ENCODE measurements at places on chromosomes 11 and 22. TPM values are rescaled to one million over a fixed set of nuclear protein-coding genes. Genes with fewer than 3 reads are reported as not detected.
A peak's percentile ranks its signal among the peaks of the same experiment; 100 is the strongest.

DNA sequence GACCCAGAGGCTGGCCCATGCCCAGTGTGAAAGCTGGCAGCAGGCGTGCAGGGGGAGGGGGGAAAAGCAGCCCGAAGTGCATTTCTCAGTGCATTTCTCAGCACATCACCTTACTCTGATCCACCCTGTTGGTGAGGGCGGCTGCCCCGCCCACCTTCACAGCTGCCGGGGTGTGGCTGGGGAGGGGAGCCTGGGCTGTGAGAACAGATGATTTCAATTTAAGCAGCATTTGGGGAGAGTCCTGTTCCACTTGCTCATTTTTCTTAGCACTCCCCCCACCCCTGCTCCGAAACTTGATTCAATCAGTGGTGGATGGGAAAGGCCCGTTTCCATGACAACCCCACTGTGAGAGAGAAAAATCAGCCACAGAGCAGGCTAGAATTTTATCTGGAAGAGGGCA is 84.8 kb downstream of the SNX19 start:
- no peak overlapping the region for H3K27ac ChIP-seq
- H3K27me3 ChIP-seq: peaks cover 4% of the 10 kb centered on the region
- H3K4me1 ChIP-seq: no peaks in the 10 kb centered on the region
- H3K4me3 ChIP-seq: no peak overlapping the region
- H3K36me3 ChIP-seq: no peaks in the 10 kb centered on the region
- no peak for DNase-seq

Gene C11orf91
- not detected for polyA plus RNA-seq

- peaks cover 13% of the 10 kb centered on the region for H3K27me3 ChIP-seq
- no peak for DNase-seq
- H3K4me3 ChIP-seq: no peak overlapping the region
- H3K4me1 ChIP-seq: no peaks in the 10 kb centered on the region
- no peak overlapping the region for H3K27ac ChIP-seq
Measured at GRCh38 chr11:120182790-120183491, 27.9 kb upstream of the OAF start.

Gene ACER3
- 3.3 TPM for polyA plus RNA-seq

Gene LRRC10B
- polyA plus RNA-seq: not detected

DNA sequence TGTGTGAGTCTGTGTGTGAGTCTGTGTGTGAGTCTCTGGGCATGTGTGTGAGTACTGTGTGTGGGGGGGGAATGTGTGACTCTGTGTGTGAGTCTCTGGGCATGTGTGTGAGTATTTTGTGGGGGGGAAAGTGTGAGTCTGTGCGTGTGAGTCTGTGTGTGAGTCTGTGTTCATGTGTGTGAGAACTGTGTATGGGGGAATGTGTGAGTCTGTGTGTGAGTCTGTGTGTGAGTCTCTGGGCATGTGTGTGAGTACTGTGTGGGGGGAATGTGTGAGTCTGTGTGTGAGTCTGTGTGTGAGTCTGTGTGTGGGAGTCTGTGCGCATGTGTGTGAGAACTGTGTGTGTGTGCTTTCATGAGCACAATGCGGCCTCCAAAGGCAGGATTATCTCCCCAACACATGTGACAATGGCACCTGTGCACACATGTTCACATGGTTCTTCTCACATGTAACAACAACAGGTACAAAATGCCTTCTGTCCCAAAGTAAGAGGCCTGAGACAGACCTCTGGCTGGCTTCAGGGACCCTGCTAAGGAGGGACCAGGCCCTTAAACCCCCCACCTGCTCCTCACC is 1.6 kb downstream of the CD5 start:
- no peak for DNase-seq
- no peak overlapping the region for H3K4me3 ChIP-seq
- H3K27ac ChIP-seq: no peak overlapping the region

- H3K27me3 ChIP-seq: peaks cover 2% of the 10 kb centered on the region
- H3K36me3 ChIP-seq: no peaks in the 10 kb centered on the region
- no peak overlapping the region for H3K4me3 ChIP-seq
- no peak overlapping the region for H3K27ac ChIP-seq
- no peak for DNase-seq
Measured at GRCh38 chr22:46229701-46230100, 20.4 kb downstream of the CDPF1 start.

DNA sequence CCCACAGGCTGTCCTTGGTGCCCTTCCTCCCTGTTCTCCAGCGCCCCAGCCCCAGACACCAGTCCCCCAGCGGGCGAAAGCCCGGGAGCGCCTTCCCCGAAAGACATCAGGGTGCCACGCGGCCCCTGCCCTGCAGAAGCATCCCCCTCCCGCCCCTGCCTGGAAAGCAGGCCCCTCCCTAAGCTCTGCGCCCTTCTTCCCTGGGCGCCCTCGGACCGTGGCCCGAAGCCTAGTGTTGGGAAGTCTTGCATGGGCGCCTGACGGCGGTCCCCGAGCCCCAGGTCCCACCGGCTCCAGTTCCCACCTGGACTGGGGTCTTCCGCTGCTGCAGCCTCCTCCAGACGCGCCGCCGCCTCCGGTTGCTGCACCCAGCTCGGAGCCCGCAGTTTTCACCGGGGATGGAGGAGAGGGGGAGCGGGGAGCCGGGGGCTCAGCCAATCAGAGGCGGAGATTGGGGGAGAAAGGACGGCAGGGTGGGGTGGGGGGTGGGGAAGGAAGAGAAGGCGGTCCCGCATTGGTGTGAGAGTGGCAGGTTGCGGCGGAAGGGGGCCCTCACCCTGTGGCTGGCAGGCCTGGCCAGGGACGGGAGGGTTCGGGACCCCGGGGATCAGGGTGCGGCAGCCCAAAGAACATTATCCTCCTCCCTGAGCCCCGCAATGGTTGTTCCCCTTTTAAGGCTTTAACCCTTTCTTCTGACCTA is at the start of gene THY1:
TSS of gene THY1 (minus strand) at position 364 of the 700 bp plus-strand sequence. CDS start 2,267 bp downstream, outside the sequence.
- peaks cover 10% of the 10 kb centered on the region for H3K4me1 ChIP-seq
- H3K4me3 ChIP-seq: no peak within 1 kb of the TSS
- DNase-seq: no peak

GRCh38 chr22:40241200-40241763 is 63.6 kb downstream of the TNRC6B start:
- H3K27ac ChIP-seq: peak overlapping the region; percentile 76
- peaks cover 11% of the 10 kb centered on the region for H3K36me3 ChIP-seq
- H3K27me3 ChIP-seq: peaks cover 6% of the 10 kb centered on the region
- peak overlapping the region; percentile 54 for H3K4me3 ChIP-seq

Gene THY1
- polyA plus RNA-seq: not detected

- no peak overlapping the region for H3K27ac ChIP-seq
- peaks cover 8% of the 10 kb centered on the region for H3K27me3 ChIP-seq
- H3K4me1 ChIP-seq: no peaks in the 10 kb centered on the region
- no peak overlapping the region for H3K4me3 ChIP-seq
Measured at GRCh38 chr22:40001800-40002577, 7.2 kb downstream of the FAM83F start.

- H3K4me1 ChIP-seq: peaks cover 4% of the 10 kb centered on the region
- H3K36me3 ChIP-seq: no peaks in the 10 kb centered on the region
- no peaks in the 10 kb centered on the region for H3K27me3 ChIP-seq
Measured at GRCh38 chr11:82909015-82909640, 7.6 kb downstream of the DDIAS start.

Gene TMEM86A
- 2.1 TPM for polyA plus RNA-seq

DNA sequence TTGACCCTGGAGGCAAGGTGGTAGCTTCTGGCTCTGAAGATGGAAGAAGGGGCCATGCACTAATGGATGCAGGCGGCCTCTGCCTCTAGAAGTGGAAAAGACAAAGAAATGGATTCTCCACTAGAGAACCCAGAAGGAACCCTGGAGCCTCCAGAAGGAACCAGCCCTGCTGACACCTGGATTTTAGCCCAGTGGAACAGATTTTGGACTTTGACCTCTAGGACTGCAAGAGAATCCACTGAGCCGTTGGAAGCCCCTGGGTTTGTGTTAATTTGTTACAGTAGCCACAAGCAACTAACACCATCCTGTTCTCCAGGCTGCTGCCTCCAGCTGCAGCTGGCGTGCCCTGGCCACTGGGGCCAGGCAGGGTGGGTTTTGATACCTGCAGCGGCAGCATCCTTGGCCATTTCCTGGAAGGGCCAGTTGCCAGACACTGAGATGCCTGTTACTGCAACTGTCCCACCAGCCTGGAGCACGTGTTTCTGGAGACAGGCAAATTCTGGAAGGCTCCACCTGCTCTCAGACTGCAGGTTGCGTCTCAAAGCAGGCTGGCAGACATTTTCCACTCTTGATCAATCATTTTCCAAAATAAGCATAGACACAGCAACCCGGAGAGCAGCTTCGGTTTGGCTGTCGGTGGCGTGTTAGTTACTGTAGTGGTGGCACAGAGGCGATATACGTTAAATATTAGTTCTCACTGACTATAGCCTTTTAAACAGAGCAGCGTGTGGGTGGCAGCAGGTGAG is 76.8 kb upstream of the PARVG start:
- DNase-seq: no peak
- no peaks in the 10 kb centered on the region for H3K27me3 ChIP-seq
- H3K4me1 ChIP-seq: no peaks in the 10 kb centered on the region
- no peak overlapping the region for H3K27ac ChIP-seq

Gene ZNF195
- 19.5 TPM for polyA plus RNA-seq

DNA sequence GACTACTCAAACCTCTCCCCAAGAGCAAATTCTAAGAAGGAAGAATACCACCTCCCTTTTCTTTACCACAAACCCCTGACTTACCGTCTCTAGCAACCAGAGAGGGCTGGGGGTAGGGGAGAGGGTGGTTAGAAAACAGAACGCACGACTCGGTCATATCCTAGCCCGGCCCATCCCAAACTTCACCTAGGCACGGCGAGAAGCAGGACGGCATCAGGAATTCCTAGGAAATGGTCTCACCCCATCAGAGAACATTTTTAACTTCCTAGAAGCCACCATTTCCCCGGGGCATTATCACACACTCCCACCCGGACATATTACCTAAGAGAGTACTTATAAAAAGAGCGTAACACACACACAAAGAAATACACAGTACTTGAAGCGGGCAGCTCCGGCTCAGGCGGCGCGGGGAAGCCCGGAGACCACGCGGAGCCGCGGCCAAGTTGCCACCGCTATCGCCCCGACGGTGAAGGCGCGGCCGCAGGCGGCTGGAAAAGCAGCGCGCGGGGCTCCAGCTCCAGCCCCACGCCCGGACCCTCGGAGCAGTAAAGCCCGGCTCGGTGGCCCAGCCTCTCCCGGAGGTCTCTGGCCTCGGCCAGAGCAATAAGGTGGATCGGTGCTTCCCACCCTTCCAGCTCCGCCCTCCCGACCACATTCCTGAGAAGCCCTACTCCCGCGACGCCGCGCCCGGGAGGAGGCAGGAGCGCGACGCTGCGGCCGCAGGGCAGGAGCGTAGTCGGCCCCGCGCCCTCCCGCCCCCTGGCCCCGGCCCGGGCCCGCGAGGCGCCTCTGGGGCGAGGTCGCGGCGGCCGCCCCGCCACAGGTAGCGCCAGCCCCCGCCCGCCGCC is 878 bp downstream of the RRAS2 start:
- H3K36me3 ChIP-seq: no peaks in the 10 kb centered on the region
- peak overlapping the region; percentile 98 for H3K4me3 ChIP-seq
- peaks cover 60% of the 10 kb centered on the region for H3K4me1 ChIP-seq
- H3K27ac ChIP-seq: peak overlapping the region; percentile 96
- DNase-seq: peak; percentile 39

DNA sequence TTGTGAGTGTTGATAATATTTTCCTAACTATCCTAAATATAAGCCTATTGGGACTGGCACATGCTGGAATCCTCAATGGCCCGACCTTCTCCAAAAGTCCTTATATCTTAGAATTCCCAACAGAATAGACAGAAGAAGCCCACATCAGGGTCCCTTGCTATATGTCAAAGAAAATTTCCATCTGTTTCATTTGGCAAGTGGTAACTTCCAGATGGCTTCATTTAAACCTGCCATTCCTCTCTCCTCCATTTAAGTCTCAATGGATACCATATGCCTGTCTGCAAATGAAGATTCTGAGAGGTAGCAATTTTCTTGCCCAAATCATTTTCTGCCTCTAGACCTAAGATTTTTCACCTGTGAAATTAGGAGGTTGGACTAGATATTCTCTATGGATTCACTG is 73.1 kb upstream of the KCNA4 start:
- no peaks in the 10 kb centered on the region for H3K36me3 ChIP-seq
- H3K27ac ChIP-seq: no peak overlapping the region
- no peaks in the 10 kb centered on the region for H3K4me1 ChIP-seq
- no peaks in the 10 kb centered on the region for H3K27me3 ChIP-seq
- DNase-seq: no peak

GRCh38 chr22:27857443-27857842 is 55.9 kb upstream of the MN1 start:
- H3K4me3 ChIP-seq: no peak overlapping the region
- peaks cover 47% of the 10 kb centered on the region for H3K36me3 ChIP-seq
- H3K27ac ChIP-seq: no peak overlapping the region
- peaks cover 14% of the 10 kb centered on the region for H3K4me1 ChIP-seq

DNA sequence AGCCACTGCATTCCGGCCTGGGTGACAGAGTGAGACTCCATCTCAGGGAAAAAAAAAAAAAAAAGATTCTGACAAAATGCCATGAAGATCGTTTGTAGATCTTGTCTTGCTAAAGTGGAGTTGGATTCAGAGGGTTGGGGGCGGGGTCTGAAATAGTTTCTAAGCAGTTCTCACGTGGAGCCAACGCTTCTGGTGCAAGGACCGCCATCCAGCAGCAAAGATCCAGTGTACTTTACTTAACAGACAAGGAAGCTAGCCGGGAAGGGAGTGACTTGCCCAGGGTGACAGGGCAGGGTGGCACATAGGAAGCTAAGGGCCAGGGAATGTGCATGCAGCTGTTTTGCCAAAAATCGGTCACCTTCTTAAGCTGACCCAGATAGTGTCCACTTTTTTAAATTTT is 27.4 kb downstream of the APOL1 start:
- H3K36me3 ChIP-seq: peaks cover 34% of the 10 kb centered on the region
- H3K4me1 ChIP-seq: peaks cover 18% of the 10 kb centered on the region
- H3K4me3 ChIP-seq: no peak overlapping the region
- no peak for DNase-seq
- no peak overlapping the region for H3K27ac ChIP-seq
- H3K27me3 ChIP-seq: peaks cover 17% of the 10 kb centered on the region

- no peak overlapping the region for H3K27ac ChIP-seq
- no peak for DNase-seq
- H3K27me3 ChIP-seq: peaks cover 3% of the 10 kb centered on the region
- no peak overlapping the region for H3K4me3 ChIP-seq
Measured at GRCh38 chr11:6568191-6568918, 35.1 kb downstream of the RRP8 start.

- no peak overlapping the region for H3K27ac ChIP-seq
- no peaks in the 10 kb centered on the region for H3K27me3 ChIP-seq
- H3K36me3 ChIP-seq: no peaks in the 10 kb centered on the region
Measured at GRCh38 chr11:94830722-94831510, 62.8 kb downstream of the AMOTL1 start.

GRCh38 chr22:16654882-16655281 is 62.3 kb upstream of the CCT8L2 start:
- H3K27ac ChIP-seq: no peak overlapping the region
- no peak overlapping the region for H3K4me3 ChIP-seq
- no peaks in the 10 kb centered on the region for H3K4me1 ChIP-seq
- no peaks in the 10 kb centered on the region for H3K27me3 ChIP-seq

DNA sequence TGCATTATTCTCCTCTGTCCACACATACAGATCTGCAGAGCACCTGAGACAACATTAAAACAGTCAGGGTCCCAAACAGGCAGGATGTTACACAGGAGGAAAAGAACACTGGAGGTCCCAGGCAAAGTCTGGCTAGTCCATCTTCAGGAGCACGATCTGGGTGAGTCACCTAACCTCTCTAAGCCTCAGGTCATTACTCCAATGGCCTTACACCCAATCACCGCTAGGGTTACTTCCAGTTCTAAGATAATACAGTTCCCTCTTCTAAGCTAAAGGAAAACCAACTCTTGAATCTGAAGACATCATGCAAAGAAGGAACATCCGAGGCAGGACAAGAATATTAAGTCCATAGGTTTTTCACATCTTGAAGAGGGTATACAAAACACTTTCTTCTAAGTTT is 24.5 kb downstream of the ASCC2 start:
- H3K27me3 ChIP-seq: no peaks in the 10 kb centered on the region
- H3K4me1 ChIP-seq: no peaks in the 10 kb centered on the region
- no peak for DNase-seq
- H3K36me3 ChIP-seq: peaks cover 15% of the 10 kb centered on the region
- H3K27ac ChIP-seq: no peak overlapping the region
- no peak overlapping the region for H3K4me3 ChIP-seq
